Mucosa of gallbladder (tissue), 1 donor: ENCODE measurements at places on chromosomes 7 and 10.
A peak's percentile ranks its signal among the peaks of the same experiment; 100 is the strongest.

DNA sequence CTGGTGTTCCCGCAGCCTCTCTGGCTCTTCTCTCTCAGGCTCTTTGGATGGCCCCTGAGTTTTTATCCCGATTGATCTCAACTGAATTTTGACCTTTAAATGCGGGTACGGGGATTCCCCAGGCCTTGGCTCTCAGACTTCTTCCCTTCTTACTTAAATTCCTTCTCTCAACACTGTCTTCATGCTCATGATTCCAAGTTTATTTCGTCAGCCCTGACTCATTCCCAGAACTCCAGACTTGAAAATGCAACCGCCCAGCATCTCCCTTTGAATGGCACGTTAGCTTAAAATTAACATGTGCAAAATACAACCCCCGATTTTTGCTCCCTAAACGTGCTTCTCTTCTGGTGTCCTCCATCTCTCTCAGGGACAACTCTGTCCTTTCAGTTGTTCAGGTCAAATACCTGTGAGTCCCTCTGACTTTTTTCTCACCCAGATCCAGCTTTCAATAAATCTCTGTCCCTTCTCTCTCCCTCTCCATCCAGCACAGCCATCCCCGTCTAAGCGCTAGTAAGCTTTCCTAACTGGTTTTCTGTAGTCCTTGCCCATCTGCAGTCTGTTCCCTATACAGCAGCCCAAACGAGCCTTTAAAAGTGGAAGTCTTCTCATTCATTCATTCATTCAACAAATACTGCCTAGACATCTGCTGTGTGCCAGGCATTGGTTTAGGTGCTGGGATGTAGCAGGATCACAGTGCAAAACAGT is 7.1 kb downstream of the HECW1 start:
- DNase-seq = no peak

GRCh38 chr10:22805304-22805703 is 90.9 kb upstream of the PIP4K2A start:
- DNase-seq = peak; percentile 40

- DNase-seq = no peak
Measured at GRCh38 chr7:3616306-3616705, 315.3 kb downstream of the SDK1 start.

DNA sequence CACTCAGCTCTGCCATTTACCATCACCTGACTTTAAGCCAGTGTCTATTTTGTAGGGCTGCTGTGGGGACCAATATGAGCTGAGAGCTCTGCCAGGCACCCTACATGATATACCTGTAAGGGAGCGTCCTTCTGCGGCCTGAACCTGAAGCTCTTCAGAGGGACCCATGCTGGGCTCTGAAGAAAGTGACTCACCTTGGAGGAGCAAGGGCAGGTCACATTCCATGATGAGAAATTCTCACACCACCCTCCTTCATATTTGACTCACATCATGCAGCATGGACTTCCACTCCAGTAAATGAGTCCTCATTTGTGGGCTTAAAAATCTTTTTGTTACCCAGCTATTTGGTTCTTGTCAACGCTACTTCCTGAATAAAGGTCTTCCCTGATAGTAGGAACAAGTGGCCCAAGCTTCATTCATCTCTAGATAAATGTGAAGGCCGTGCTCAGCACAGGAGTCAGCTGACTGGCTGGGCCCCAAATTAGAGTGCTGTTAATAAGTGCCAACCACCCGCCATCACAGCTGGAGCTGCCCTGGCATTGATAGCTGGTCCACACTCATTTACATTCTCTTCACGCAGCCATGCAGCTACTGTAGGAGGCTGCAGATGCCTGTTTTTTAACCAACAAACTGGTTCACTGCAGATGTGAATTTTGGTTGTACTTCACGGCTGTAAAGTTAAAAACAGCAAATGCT is 78.4 kb downstream of the RNF216 start:
- no peak for DNase-seq

DNA sequence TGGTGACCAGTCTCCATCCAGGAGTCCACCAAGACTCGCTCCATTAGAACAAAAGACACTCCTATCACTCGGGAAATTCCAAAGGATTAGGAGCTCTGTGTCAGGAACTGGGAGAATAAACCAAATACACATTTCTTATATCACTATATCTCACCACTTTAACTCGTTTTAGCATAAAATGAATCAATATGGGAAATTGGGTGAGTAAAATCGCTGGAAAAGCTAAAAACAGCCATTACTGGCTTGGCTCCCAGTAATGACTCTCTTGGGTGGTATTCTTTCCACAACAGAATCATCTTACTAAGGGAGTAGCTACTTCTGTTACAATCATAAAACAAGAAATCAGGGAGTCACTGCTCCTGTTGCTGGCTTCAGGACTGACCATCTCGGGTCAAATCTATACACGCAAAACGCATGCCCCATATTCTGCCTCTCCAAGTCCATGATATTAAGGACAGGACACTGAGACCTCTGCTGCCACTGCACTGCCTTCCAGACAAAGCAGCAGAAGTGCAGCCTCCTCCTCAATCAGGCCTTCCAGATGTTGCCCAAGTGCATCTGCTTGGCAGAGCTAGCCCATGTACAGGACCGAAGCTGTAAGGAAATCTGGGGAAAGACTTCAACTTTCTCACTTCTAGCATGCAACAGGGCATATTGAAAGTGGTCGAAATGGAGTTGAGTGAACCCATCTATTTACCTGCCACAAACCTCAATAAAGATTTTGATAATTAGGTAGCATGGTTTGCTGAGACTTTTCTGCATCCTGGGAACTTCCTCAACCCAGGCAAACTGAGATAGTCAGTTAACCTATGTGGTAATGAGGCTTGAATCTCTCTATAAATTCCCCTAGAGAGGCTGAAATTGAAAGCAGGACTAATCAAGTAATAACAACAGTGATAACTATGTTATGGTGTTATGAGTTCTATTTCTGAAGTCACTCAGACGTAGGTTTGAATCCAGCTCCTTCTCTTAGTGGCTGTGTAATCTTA is 14.4 kb upstream of the PANK1 start:
- no peak for DNase-seq

- no peak for DNase-seq
Measured at GRCh38 chr7:1380231-1380815, 78.9 kb downstream of the MICALL2 start.

DNA sequence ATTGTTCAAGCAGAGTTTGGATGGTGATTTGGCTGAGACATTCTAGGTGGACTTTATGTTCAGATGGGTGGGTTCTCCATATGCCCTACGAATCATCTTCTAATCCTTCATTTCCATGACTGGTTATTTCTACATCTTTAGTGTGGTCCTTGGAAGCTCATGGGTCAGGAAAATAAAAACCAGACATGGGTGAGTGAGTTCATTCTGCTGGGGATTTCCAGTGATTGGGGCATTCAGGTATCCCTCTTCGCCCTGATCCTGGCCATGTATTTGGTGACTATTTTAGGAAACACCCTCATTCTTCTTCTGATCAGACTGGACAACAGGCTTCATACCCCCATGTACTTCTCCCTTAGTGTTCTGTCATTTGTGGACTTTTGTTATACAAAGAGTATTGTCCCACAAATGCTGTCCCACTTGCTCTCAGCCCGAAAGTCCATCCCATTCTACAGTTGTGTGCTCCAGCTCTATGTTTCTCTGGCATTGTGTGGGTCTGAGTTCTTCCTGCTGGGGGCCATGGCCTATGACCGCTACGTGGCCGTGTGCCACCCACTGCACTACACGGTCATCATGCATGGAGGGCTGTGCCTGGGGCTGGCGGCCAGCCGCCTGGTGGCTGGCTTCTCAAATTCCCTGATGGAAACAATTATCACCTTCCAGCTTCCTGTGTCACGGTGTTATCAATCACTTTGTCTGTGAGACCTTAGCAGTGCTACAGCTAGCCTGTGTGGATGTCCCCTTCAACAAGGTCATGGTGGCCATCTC is 19.2 kb upstream of the OR6B1 start:
- no peak for DNase-seq

GRCh38 chr7:114959931-114960330 is 38.0 kb downstream of the MDFIC start:
- no peak for DNase-seq

DNA sequence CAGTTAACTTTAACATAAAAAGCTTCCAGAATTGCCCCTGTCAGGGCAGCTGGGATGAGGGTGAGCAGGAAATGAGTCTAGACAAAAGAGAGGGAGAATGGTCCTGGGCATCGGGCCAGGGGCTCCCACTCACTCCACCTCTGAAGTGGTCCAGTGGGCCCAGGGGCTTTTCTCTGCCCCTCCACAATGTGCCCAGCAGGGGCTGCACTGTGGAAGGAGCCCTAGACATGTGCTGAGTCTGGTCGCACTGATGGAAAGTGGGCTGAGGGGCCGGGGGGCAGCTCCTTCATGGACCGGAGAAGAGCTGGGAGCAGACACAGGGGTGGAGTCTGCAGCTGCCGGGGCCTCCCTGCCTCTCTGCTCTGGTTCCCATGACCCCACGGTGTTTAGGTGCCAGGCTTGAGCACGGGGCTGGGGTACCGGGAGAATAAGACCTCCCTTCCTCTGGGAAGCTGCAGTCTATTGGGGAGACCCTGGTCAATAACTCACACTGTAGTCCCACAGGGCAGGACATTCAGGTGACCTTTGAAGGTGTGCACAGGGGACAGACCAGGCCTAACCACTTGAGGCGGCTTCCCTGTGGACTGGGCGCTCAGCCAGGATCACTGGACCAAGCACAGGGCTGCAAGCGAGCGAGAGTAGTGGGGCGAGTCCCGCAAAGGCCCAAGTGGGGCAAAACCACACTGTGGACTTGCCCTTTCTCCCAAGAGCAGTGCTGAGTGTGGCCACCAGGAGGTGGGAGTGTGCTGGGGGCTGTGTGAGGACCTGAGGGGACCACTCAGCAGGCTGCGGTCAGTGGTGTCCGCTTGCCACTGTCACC is 6.1 kb downstream of the ADCY1 start:
- DNase-seq = no peak

DNA sequence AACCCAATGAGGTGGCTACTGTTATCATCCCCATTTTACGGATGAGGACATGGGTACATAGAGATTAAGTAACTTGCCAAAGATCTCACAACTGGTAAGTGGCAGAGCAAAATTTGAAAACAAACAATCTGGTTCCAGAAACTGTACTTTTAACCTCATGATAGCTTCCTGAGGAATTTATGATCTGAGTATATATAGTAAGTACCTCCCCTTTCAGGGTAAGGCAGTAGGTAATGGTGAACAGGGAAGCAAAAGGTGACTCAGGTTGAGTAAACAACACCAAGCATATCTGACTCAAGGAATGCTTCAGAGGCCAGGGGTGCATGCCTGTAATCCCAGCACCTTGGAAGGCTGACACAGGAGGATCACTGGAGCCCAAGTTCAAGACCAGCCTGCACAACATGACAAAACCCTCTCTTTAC is 21.1 kb downstream of the KLLN start:
- DNase-seq = peak; percentile 47

- no peak for DNase-seq
Measured at GRCh38 chr7:87217983-87218653, 1.4 kb downstream of the TMEM243 start.

DNA sequence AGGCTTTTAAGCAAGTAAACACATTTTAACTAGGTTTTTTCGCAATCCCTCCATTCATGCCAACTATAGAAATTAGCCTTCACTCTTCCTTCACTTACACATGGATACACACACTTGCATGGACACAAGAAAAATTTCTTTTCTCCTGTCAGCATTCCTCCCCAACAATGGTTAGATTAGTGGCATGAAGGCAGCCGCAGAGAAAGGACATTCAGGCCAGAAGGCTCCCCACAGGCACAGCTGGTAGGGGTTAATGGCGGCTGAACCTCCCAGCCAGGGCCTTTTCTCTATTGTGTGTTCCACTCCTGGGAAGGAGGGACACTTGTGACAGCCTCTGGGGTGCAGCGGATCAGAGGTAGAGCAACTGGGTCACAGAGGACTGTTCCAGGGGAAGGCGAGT is 255.0 kb upstream of the SP8 start:
- DNase-seq = no peak

DNA sequence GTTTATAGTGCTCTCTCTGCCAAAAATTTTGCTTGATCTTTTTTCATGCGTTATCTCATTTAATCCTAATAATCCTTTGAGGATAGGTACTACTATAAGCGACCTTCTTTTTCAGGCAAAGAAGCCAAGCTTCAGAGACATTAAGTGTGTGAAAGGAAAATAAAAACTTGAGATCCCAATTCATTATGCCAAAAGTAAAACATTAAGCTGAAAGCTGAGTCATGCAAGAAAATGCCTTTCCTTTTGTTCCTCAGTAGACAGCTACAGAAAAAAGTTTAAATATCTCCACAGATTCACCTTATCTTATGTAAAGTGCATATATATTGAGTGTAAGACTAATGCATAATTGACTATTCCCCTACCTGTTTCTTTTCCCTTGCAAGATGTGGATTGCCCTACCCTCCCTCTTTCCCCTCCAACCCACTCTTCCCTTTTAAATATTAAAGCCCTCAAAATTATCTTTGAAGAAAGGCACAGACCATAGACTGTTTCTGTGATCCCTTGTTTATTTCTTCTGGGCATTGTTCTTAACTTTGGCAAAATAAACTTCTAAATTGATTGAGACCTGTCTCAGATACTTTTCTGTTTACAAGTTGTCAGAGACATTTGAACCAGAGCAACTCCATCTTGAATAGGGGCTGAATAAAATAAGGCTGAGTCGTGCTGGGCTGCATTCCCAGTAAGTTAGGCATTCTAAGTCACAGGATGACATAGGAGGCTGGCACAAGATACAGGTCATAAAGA is 1139.9 kb upstream of the LRRN3 start:
- no peak for DNase-seq

DNA sequence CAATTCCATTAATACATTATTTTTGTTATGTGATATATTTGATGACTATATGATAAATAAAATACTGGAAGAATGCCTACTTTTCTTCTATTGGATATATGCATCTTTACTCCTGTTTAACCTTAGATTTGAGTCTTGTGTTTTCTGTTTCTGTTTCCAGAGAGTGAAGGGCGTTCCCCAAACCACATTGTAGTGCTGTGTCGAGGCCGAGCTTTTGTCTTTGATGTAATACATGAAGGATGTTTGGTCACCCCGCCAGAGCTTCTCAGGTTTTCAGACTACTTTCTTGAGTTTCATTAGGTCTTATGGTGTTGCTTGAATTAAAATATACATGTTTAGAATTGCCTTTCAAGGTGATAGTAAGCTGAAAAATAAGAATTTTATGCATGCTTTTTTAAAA is 23.8 kb downstream of the CROT start:
- no peak for DNase-seq

GRCh38 chr10:89556600-89556999 is 21.2 kb upstream of the SLC16A12 start:
- no peak for DNase-seq

DNA sequence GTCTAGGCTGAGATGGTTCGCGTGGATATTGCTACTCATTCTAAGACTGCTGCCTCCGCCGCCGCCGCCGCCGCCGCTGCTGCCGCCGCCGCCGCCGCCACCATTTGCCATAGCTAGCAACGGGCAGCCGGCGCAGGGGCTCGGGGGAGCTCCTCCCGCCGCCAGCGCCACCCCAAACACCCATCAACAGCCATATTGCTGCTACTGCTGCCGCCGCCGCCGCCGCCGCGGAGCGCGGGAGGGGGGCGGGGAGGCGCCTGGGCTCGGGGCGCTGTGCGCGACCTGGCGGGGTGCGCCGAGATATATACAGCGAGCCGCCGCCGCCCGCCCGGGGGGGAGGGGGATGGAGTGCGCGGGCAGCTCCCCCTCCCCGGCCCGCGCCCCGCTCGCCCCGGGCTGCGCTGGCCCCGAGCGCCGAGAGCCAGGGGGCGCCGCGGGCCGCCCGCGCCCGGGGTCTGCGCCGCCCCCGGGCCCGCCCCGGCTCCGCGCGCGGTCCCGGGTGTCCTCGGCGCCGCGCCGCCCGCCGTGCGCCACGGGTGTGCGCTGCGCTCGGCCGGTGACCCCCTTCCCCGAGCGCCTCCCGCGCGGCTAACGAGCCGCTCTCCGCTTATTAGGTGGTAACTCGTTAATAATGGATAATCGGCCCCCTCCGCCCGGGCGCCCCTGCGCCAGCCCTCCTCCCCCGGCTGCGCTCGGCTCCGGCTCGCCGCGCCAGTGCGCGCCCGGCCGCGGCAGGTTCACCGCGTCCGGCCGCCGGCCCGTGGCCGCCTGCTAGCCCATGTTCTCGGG is at the start of gene KCNMA1:
KCNMA1 (minus strand) TSS at position 277 of the 789 bp plus-strand sequence.
- DNase-seq = no peak
